Keratinocyte (primary cell): ENCODE measurements at places on chromosomes 12 and 14. TPM values are rescaled to one million over a fixed set of nuclear protein-coding genes. Genes with fewer than 3 reads are reported as not detected.

DNA sequence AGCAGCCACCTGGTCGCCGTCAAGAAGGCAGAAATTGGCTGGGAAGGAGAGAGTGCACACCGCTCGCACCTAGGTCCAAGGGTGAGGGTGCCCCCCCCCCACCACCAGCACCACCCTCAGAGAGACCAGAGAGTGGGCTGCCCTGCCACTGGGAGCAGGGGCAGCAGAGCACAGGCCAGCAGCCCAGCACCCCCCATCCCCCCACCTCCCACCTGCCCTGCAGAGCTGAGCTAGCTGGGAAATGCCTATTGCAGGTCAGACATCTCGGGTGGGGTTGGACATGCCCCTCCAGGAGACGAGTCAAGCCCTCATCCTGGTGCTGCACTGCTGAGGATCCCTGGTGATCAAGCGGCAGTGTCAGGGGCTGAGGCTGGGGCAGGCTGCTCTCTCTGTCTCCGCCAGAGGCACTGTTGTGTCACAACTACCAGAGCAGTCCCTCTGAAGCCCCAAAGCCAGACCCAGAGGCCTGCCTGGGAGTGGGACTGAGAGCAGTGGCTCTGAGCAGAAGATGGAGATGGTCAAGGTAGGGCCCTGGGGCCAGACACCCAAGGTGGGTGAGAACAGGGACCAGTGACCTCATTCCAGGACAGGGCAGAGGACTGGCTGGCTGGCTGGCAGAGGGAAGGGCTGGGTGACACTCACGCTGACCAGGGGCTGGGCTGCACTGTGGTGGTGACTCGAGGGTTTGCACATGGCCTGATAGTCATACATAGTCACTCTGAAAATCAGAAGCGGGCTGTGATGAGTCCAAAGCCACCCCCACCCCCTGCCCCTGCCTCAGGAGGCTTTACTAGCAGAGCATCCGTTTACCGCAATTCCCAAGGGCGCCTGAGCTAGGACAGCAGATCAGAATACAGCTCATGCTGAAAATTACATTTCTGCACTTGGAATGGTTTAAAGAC is 19.7 kb upstream of the LRTM2 start:
- no peak overlapping the region for H3K4me3 ChIP-seq
- H3K4me1 ChIP-seq, result peaks cover 8% of the 10 kb centered on the region
- H3K27ac ChIP-seq, result no peak overlapping the region
- H3K27me3 ChIP-seq, result no peaks in the 10 kb centered on the region
- DNase-seq, result no peak
- H3K36me3 ChIP-seq, result no peaks in the 10 kb centered on the region

DNA sequence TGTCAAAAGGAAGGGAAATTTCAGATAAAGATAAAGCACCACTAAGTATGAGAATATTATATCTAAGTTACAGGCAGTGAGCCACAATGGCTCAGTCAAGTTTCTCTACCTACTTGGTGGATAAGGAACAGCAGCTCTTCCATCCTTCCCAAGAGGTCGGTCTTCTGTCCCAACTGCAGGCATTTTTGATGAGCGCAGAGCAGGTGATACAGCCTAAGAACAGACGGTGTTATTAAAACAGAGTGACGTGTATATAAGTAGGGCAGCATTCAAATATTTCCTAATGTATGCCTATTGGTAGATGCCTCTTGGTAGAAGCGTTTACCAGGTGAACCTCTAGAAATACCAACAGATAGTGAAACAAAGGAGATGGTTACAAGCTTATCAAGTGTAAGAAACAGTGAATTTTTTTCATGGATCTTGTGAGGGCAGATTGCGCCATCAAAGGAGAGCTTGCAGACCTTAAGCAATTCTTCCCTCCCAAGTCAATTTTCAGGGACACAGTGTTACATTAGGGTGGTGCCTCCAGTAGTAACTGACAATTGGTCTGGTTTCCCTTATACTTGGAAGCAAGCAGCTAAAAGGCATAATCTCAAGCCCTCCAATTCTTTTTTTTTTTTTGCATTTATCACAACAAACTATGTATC is 274.5 kb downstream of the MED13L start:
- H3K36me3 ChIP-seq, result peaks cover 9% of the 10 kb centered on the region
- no peaks in the 10 kb centered on the region for H3K27me3 ChIP-seq
- no peak overlapping the region for H3K4me3 ChIP-seq
- no peaks in the 10 kb centered on the region for H3K4me1 ChIP-seq
- H3K27ac ChIP-seq, result no peak overlapping the region

DNA sequence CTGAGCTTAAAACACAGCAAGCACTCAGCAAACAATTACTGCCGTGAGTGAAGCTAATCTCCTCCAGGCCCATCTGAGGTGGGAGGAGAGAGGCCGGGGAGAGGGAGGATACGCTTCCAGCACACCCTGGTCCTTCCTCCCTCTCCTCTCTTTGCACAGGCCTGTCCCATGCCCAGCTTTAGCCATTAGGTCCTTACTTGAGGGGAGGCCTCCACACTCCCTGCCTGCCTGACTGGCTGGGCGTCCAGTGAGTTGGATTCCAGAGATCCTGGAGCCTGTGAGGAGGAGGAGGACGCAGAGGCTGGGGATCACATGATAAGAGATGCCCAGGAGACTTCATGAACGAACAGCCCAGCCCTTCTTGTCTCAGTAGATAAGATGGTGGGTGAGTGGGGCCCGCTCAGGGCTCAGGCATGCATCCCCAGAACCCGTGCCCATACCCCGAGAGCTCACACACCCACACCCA is 65.1 kb upstream of the NCOR2 start:
- H3K36me3 ChIP-seq, result no peaks in the 10 kb centered on the region
- peak overlapping the region; percentile 57 for H3K27ac ChIP-seq
- H3K27me3 ChIP-seq, result no peaks in the 10 kb centered on the region
- no peak overlapping the region for H3K4me3 ChIP-seq
- DNase-seq, result no peak

RPGRIP1 gene
- polyA plus RNA-seq, result 0.07 TPM in 1 of 3 replicates, not detected in the others

GPR68 gene
- polyA plus RNA-seq, result 1.2 to 5.7 TPM (median 2.3 TPM) in 3 replicates

DNA sequence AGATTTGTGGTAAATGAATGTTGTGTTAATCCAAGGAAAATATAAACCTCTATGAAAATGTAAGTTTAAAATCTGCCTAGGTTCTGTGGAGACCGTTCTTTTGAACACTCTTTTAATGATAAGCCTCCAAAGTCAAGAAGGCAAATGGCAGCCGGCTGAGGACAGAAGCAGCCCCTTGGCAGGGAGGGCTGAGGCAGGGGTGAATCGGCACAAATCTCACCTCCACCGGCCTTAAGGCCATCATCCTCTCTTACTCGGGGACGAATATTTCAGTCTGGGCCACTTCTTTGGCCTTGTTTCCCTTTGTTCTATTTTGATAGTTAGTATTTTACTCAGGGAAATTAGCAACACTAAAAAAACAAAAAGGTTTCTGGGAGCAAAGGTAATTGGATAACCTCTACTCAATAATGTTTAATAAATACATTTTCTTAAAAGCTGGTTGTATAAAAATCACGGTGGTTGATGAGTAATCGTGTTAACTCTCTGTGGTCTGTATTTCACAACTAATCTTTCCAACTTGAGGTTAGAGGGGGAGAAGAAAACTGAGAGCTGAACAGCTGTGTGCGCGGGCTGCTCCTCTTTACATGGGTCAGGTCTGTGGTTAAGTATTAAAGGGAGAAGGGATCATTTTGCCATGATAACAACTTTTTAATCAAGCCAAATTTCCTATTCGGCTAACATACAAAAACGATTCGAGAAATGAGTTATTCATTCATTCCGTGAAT is 18.6 kb downstream of the LGMN start:
- H3K36me3 ChIP-seq, result peaks cover 10% of the 10 kb centered on the region
- peak; percentile 25 for DNase-seq
- no peak overlapping the region for H3K27ac ChIP-seq
- H3K4me3 ChIP-seq, result no peak overlapping the region
- peaks cover 8% of the 10 kb centered on the region for H3K4me1 ChIP-seq

- no peak overlapping the region for H3K4me3 ChIP-seq
- no peak for DNase-seq
- no peak overlapping the region for H3K27ac ChIP-seq
- no peaks in the 10 kb centered on the region for H3K4me1 ChIP-seq
- no peaks in the 10 kb centered on the region for H3K36me3 ChIP-seq
Measured at GRCh38 chr12:103667125-103667524, 80.1 kb downstream of the STAB2 start.

SMCO2 gene
- 0.22 to 0.70 TPM (median 0.49 TPM) in 3 replicates for polyA plus RNA-seq
